NCI-H2081 (cell line): ENCODE measurements at places on chromosomes 11 and 22.

GRCh38 chr11:1458340-1459218 is 28.0 kb downstream of the MOB2 start:
- DNase-seq = no peak

GRCh38 chr11:122791411-122791810 is 46.9 kb upstream of the CRTAM start:
- DNase-seq = no peak

- no peak for DNase-seq
Measured at GRCh38 chr11:96506041-96506440, 116.2 kb downstream of the JRKL start.

GRCh38 chr11:76147106-76147740 is 59.1 kb downstream of the WNT11 start:
- DNase-seq = no peak

GRCh38 chr11:7004482-7004881 is 15.7 kb downstream of the ZNF214 start:
- no peak for DNase-seq

GRCh38 chr11:59198726-59199125 is 14.0 kb downstream of the MPEG1 start:
- no peak for DNase-seq

DNA sequence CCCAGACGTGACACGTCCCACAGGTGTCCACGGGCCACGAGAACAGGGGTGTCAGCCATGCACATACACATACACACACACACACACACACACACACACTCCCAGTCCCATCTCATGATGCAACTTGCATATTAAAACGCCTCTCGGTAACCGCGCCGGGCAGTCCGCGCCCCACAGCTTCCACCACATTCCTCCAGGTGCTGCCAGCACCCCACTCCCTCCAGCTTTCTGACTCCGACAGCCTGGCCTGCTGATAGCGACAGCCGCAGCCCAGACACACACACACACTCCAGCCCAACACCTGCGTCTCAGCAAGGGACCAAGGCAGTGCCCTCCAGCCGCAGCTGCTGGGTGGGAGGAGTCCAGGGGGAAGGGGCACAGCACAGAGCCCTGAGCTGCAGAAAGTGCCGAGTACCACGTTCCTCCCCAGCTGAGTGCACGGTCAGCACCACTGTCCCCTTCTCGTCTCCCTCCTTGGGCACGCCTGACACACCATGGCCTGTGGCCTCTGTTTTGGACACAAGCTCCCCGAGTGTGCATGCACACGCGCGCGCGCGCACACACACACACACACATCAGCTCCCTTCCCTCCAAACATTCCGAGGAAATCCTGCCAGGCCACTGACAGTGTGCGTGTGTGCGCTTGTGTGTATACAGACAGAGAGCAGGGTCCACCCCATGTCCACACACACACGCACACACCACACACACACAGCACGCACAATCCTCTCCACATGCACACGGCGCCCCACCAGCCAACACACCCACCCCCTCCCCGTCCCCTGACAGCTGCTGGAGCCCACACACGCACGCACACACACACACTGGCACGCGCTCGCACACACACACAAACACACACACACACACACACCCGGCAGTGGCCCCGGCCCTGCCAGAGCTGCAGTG is 1.2 kb downstream of the ELFN2 start:
- DNase-seq = no peak
